ENCODE measurements at places on chromosomes 2 and 18.
A peak's percentile ranks its signal among the peaks of the same experiment; 100 is the strongest.

DNA sequence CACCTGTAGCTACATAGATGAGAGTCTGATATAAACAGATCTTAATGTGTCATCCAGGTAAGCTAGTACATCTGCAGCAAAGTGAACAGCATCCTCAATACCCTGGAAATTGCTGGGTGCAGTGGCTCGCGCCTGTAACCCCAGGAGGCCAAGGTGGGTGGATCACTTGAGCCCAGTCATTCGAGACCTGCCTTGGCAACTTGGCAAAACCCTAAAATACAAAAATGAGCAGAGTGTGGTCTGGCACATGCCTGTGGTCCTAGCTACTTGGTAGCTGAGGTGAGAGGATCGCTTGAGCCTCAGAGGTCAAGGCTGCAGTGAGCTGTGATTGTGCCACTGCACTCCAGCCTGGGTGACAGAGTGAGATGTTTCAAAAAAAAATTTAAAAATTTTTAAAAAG lies 233.9 kb upstream of the SP5 start:
- no peak for DNase-seq

DNA sequence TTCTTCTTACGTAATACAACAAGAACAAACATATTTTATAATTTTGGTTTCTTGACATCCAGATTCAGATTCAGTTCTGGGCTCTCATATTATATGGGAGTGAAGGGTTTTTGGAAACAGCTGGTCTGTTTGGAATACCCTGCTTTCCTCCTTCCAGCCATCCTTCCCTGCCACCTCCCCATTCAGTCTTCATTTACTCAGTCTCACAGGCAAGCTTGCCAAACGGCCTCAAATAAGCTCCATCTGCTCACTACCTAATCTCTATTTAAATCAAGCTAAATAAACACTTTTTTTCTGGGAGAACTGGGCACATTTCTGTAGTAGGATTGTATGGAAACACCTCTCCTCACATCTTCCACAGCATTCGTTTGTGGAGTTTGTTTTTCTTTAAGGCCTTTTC lies 147.5 kb downstream of the RND3 start:
- no peak for DNase-seq

GRCh38 chr2:232628466-232629128 lies 4.8 kb upstream of the EFHD1 start:
- no peak for DNase-seq

GRCh38 chr2:234958311-234958710 lies 6.5 kb downstream of the SH3BP4 start:
- DNase-seq = no peak

- no peak for DNase-seq
These were observed 155.8 kb upstream of the LRP1B start for GRCh38 chr2:142286618-142287017.

DNA sequence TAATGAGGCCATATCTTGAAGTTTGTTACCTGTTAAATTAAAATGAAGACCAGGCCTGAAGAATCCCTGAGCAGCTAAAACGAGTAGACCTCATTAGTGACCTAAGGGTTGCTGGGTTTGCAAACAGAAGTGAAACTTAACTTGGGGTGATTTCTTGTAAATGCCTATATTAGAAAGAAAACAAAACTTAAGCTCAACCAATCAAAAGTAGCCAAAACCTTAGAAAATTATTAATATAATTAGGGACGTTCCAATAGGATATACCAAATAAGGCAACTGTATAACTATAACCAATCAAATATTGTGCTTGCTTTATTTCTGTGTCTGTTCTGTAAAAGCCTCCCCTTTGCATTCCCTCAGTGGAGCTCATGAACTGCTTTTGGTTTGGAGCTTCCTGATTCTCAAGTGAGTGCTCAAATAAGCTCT lies 137.9 kb upstream of the VRK2 start:
- no peak for DNase-seq

DNA sequence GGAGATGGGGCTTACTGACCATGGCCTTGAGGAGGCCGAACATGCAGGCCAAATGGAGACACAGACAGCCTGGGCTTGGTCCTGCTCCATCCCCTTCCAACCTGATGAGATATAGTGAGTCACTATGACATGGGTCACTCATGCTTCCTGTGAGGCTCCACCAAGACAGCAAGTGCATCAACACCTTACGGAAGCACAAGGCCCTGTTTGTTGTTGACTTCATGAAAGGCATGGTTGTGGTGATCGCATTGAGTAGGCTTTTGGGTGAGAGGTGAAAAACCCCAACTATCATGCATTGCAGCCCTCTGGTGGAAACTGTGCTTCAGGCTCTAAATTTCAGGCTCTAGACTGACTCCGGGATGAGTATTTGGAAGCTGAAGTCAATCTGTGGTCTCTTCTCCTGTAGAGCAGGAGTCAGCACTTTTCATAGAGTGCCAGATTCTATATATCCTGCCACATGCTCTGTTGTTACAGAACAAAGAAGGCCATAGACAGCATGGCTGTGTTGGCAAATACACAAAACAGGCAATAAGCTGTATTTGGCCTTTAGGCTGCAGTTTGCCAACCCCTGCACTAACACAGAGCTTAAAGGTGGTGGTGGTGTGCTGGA lies 10.1 kb downstream of the IL37 start:
- no peak for DNase-seq

DNA sequence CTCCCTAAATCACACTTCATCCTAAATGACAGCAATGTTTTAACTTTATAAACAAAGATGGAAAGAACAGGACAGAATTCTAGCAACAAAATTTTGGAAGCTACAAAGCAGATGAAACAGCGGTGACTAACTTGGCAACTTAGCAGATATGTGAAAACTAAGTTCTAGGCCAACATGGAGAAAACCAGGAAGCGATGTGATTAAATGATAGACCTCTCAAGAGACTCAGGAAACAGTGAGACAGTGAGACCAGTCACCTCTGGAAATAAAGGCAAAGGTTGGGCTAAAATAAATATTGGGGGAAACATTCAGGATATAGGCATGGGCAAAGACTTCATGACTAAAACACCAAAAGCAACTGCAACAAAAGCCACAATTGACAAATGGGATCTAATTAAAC lies 24.4 kb upstream of the ZBTB7C start:
- no peak for DNase-seq

DNA sequence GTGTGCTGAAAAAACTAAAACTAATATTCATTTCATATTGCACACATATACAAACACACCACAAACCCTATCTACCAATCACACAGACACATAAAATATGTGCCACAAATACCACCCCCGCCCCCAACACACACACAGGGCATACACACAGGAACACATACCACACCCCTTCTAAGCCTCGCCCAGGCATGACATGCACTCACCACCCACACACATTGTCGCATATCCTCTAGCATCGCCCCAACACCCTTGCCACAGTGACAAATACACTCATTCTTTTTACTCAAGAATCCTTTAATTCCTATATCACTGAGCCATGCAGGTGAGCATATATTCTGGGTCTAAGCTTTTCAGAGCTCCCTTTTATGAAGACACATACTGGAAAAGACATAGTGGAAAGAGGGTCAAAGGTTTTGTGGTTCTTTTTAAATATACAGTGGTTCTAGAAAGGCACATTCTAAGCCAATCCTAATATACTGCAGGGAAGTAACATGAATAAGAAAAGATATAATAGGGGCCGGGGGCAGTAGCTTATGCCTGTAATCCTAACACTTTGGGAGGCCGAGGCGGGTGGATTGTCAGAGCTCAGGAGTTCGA lies 24.5 kb upstream of the LCLAT1 start:
- DNase-seq = peak; percentile 81

DNA sequence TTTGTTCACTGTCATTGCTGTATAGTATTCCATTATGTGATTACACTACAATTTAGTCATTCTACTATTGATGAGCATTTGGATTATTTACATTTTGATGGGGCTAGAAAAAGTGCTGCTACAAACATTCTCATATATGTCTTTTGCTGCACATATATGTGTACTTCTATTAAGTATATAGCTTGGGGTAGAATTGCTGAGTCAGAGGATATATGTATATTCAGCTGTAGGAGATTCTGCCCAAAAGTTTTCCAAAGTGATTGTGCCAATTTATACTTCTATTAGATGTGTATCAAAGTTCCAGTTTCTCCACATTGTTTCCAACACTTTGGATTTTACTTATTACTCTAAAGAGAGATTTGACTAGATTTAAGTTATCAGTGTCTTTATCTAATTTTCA lies 101.7 kb upstream of the UGP2 start:
- DNase-seq = no peak

- no peak for DNase-seq
These were observed 762.2 kb upstream of the HS6ST1 start for GRCh38 chr2:129080715-129081476.

DNA sequence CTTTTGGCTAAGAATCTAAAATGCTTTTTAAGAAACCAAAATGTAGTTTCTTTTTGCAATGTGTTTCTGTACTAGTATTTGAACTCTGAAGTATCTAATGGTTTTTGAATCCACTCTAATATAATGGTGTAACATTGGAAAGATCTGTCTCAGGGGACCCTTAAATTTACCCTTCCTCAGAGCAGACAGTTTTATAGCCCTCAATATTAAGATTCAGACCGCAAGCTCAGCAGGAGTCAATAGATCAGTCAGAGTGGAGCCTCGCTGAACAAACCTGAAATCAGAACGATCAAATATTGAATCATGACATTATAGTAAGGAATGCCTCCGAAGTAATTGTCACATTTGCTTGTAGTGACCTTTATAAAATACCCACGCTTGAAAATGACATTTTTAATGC lies 18.3 kb downstream of the SGPP2 start:
- no peak for DNase-seq

DNA sequence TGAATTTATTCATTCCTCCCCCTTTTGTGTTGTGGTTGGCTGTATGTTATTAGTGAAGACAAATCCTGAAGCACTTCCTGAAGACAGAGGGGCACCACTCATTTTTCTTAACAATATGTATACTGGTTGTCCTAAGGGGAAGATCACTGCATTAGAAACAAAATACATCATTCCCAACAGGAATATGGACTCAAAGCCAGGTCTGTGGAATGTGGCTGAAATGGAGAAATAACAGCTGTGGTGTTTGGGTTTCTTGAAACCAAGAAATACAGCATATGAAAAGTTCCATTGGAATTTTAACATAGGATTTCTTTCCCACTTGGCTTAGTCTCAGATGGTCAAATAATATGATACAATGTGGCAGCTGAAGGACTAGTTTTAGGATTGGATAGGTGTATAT lies 267.6 kb downstream of the KCNE4 start:
- no peak for DNase-seq

DNA sequence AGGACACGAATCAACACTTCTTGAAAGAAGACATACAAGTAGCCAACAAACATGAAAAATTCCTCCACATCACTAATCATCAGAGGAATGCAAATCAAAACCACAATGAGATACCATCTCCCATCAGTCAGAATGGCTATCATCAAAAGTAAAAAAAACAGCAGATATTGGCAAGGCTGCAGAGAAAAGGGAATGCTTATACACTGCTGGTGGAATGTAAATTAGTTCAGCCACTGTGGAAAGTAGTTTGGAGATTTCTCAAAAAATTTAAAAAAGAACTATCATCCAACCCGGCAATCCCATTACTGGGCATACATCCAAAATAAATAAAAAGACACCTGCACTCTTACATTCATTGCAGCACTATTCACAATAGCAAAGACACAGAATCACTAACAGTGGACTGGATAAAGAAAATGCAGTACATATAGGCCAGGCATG lies 78.7 kb downstream of the GRB14 start:
- no peak for DNase-seq

DNA sequence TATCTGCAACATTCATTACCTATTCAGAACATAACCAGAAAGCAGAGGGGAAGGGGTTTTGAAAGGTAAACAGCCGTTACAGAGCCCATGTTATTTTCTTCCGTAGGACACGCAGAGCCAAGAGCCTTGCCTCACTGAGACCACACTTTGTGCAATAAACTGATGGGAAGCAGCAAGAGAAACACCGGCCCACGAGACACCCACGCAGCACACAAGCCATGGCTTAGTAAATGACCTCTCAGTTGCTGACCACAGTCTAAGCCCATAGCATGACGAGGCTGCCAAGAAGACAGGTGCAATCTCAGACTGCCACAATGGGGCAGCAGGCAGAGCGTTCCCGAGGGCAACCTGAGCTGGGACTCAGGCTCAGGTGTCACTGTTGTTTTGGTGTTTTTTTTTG lies 59.6 kb downstream of the CABYR start:
- DNase-seq = no peak

GRCh38 chr2:60438653-60439052 lies 114.8 kb downstream of the BCL11A start:
- DNase-seq = no peak

GRCh38 chr18:44536046-44536445 lies 144.6 kb upstream of the SETBP1 start:
- DNase-seq = no peak

DNA sequence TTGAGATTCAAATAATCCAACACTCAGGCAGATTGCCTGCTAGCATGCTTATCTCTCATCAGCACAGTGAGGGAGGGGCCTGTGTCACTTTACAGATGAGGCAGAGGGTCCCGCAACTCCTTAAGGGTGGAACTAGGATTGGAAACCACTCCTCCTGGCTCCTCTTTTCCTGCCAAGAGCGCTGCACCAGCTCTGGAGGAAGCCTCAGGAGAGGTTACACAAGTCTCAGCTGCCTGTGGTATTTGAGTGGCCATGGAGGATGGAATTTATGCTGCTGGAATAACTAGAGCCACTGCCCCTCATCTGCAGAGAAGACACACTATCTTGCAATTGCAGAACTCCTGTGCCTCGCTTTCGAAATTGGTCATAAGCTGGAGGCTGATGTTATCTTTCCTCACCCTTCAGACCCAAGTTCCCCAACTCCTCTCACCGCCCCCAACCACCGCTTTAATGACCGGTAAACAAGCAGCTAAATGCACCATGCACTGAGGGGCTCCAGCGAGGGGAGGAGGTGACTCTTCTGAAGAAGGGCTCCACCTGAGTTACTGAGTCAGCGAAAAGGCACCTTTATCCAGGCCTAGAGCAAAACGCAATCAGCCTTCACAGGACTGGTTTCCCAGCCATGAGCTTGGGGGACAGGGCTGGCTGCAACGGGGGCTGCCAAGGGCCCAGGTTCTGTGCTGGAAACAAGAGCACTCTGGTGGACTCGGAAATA lies 245.8 kb downstream of the SOX11 start:
- DNase-seq = no peak

- DNase-seq = no peak
These were observed 59.1 kb downstream of the MIB1 start for GRCh38 chr18:21799721-21800120.

GRCh38 chr2:239662413-239663120 lies 261.7 kb upstream of the HDAC4 start:
- no peak for DNase-seq

GRCh38 chr18:50209311-50209710 lies 14.4 kb upstream of the MYO5B start:
- no peak for DNase-seq

DNA sequence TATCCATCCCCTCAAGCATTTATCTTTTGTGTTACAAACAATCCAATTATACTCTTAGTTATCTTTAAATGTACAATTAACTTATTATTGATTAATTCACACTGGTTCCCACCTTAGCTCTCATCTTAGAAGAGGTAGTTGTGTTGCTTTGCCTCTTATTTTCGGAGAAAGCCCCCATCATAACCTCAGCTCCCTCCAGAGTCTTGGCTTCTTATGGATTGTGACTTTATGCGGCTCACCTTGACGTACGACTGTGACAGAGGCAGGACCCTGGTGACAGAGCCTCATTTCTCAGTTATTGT lies 132.9 kb downstream of the SPTBN1 start:
- DNase-seq = no peak
